RCC 7860 (cell line): ENCODE measurements at places on chromosomes 7 and 10.

- no peak for DNase-seq
Observed at GRCh38 chr10:74642901-74643595, 183.4 kb upstream of the KAT6B start.

DNA sequence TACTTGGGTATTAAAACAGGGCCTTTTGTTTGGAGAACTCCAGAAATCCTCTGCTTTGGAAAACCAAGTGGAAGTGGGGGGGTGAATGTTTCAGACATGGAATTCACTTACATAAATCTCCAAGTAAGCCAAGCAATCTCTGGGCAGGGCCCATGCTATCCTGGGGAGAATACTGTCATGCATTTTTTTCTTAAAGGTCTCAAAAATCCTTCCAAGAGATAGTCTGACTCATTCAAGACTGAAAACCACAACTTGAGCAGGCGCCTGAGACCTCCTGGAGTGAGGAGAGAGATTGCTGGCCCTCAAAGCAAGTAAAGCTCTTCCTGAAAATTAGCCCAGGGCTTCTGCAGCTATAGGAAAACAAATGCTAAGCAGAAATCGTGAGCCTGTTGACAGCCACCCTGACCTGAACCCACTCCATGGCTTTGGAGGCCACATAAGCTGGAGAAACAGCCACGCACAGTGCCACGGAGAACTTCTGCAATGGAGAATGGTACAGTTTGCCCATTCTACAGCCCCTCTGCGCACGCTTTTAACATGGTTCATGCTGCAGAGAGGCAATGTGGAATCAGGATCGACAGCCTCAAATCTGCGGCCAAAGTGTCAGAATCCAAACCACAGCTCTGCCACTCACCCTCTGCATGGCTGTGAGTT lies 203.1 kb upstream of the AUTS2 start:
- DNase-seq: peak; percentile 88

- no peak for DNase-seq
Observed at GRCh38 chr7:45599851-45600706, 25.9 kb downstream of the ADCY1 start.

- DNase-seq: no peak
Observed at GRCh38 chr7:90727412-90727811, 131.3 kb downstream of the CDK14 start.

DNA sequence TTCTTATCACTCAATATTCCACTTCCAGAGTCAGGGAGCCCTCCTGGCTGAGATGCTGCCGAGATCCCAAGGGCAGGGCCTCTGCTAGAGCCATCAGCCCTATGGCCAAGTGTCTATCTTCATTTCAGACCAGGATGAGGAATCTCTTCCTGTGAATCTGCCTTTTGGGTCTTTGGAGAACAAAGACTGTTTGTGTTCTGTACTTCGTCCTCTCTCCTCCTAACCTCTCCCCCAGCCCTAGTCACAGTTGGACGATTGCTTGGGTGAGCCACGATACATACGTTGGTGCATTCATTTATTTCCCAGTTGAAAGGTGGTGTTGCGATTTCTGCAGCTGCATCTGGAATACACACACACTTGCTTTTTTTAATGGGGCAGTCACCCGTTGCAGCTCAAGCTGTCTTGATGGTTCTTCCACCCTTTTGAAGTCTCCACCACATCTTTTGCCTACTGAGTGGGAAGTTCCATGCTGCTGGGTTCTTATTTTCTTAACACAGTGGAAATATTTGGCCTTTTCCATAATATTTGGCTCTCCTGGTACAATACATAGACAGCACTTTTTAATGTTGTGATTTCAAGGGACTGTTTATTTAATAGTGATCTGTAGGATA lies 26.7 kb downstream of the SH3PXD2A start:
- DNase-seq: no peak

GRCh38 chr7:158586499-158587161 lies 993 bp downstream of the PTPRN2 start:
- no peak for DNase-seq

DNA sequence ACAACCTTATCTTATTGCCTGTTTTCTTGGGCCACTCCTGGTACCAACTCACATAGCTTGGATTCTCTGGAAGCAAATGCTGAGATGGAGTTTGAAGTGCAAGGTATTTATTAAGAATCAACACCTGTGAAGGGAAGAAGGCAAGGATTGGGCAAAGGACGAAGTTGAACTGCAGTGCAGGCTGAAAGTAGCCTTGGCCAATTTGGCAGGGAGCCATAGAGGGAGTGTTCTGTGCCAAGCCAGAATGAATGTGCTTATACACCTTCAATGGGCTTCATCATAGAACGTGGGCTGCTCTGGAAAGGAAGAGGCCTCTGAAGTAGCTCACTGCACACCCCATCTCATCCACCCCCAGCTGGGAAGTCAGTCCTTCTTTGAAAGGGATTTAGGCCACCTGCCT lies 79.8 kb upstream of the IFRD1 start:
- DNase-seq: no peak

- no peak for DNase-seq
Observed at GRCh38 chr10:132156382-132156781, 30.4 kb upstream of the DPYSL4 start.

DNA sequence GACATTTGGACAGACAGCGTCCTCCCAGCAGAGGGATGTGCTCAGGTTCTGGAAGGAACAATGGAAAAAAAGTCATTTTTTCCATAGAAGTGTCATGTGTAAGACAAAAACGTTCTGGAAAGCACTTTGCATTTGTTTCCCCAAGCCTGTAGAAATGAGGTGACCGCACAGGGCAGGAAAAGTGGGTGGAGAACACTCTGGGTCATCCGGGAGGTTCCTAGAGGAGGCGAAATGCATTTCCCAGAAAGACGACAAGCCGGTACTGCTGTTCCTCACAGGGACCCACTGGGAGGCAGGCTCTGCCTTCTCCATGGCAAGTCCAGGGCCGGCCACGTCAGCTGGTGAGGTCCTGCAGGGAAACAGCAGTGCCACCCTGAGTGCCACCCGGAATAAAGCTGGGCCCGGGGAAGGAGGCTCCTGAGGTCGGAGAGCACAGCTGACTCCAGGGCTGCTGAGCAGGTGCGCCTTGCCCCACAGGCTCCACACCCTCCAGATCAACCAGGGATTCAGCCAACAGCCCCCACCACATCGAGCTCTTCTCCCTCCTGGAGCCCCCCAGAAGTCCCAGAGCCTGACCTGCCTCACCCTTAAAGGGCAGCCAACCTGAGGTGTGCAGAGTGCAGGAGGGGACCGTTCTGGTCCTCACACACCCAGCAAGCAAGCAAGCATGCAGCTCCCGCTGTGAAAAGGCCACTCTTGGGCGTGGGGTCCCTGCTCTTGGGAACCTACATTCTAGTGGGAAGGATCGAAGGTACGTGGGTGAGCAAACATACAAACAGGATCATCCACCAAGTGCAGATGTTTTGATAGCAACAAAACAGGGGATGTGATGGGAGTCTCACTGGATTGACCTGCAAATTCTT lies 28.8 kb upstream of the INPP5A start:
- DNase-seq: no peak

DNA sequence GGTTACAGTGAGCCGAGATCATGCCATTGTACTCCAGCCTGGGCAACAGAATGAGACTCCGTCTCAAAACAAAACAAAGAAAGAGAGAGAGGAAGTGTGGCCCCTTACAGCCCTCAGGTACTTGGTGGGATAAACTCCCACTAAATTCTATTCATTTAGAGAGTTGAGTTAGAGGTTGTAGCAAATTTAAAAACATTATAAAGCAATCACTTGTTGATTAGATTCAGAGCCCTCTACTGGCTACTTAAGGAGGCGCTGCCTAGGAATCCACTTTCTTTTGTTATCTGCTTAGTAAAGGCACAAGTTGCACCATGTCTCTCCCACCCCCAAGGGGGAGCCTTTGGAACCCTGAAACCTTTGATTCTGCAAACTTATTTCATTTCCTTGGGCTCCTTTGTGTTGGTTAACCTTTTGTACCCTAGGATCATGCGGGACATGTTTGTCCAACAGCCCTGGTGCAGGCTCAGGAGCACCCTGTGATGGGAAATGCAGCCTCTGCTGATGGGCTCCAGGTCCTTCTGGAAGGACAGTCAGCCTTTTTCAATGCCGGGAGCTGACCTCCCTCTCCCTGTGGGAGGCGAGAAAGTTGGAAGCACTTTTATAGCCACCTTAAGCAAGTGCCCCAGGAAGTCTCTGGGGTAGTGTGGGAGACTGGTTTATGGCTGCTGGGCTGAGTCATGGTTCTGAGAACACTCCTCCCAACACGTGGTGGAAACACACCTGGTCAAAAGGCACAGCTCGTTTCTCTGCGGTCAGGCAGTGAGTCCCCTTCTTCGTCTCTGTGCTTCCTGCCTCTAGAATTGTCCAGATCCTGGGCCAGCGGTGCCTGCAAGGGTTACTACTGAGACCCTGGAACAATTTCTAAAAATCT lies 2.3 kb downstream of the HKDC1 start:
- peak; percentile 79 for DNase-seq

GRCh38 chr10:132498562-132499366 lies 38.8 kb upstream of the INPP5A start:
- no peak for DNase-seq

GRCh38 chr7:18521945-18522566 lies 26.5 kb downstream of the HDAC9 start:
- no peak for DNase-seq

DNA sequence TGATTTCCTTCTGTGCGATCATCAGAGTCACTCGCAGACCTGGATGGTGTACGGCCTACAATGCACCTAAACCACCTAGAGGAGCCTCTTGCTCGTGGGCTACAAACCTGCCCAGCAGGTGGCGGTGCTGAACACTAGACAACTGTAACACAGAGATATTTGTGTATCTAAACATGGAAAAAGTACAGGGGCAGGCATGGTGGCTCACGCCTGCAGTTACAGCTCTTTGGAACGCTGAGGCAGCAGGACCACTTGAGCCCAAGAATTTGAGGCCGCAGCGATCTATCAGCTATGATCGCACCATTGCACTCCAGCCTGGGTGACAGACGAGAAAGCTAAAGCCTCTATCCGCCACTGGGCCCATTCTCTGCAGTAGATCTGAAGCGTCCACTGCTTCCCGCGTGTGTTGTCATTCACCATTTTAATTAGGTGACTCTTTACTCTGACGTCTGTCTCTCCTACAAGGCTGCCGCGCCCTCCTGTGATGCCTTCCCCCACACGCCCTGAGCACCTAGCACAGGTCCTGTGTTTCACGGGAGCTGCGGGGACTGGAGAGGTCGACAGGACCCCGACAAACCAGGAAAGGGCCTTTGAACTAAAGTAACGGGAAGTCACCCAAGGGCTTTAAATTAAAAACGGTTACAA lies 774 bp downstream of the TUBGCP2 start:
- DNase-seq: peak; percentile 77

- DNase-seq: no peak
Observed at GRCh38 chr10:3406556-3406955, 234.0 kb upstream of the PITRM1 start.

DNA sequence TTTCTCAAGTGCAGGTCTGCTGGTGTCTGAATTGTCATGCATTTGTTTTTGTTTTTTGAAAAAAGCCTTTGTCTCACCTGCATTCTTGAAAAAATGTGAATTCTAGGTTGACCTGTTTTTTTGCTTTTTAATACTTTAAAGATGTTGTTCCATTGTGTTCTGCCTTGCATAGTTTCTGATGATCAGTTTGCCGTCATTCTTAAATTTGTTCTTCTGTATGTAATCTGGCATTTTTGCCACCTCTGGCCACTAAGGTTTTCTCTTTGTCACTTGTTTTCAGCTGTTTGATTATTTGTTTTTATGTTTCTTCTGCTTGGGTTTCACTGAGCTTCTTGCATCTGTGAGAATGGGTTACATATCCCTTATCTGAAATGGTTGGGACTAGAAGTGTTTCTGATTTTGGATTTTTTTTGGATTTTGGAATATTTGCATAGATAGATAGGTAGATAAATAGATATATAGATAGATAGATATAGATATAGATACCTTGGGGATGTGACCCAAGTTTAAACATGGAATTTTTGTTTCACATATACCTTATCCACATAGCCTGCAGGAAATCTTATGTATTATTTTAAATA lies 16.5 kb downstream of the MGMT start:
- DNase-seq: no peak

DNA sequence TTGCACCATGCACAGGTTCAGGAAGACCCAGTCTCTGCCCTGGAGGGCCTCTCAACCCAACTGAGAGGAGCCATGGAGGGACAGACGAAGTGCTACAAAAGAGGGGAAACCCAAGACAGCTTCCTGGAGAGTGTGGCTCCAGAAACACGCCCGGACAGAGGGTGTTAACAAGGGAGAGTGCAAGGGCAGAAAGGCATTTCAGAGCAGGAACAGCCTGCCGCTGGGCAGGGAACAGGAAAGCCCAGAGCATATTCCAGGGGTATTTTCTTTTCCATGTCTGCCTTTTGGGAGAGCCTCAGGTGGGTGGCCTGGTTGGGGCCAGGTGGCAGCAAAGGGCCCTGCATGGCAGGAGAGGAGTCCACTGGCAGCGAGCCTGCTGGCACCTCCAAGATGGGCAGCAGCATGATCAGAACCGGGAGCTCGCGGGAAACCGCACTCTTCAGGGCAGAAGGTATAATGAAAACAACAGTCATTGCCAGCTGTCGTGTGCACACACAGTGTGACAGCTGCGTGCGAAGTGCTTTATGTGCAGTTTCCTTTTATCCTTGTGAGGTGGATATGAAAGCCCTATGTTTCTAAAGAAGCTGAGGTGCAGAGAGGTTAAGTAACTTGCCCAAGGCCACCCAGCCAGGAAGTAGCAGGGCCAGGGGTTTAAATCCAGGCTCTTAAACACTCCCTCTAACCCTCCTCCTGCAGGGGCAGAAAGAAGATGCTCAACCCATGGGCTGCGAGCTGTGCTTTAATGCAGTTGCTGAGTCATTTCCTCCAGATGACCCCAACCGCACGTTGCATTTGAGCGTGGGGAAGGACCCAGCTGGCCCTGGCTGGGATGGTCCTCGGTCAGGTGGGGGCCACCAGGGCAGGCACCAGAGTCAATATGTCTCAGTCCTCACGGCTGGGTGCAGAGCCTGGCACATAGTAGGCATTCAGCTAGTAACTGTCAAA lies 128.6 kb downstream of the OAT start:
- no peak for DNase-seq

DNA sequence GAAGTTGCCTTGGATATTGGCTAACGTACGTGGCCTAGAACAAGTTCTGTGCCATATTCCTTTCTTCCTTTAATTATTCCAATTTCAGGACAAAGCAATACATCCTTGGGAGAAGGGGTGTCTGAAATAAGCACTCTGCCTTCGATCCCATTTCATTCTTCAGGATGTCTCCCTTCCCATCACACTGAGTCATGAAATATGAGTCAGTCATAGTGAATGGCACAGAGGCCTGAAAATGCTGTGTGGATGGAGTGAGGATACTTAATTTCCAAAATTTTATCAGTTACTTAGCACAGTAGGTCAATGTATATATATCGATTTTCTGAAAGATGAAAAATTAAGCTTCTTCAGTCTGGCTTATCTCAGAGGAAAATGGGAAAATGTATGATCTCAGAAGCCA lies 19.5 kb downstream of the EVX1 start:
- no peak for DNase-seq

- DNase-seq: peak; percentile 61
Observed at GRCh38 chr7:128217030-128217805, 23.9 kb upstream of the LEP start.

DNA sequence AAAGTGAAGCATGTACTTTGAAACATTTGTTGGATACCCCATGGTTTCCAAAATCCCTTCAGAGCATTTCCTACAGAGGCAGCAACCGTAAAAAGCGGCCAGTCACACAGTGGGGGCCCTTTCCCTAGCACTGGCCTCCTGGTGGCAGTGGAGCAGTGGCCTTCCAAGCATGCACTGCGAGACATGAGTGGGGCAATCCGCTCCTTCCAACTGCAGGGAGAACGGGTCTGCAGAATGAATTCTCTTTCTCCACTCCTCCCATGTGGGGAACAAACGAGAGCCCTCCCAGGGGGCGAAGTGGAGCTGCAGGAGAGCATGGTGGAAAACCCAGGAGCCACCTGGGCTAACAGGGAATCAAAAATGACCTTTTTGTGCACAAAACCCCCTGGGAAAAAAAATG lies 542.9 kb upstream of the GALNT17 start:
- DNase-seq: no peak
